Activated T-helper 1 cell treated with anti-CD3 and anti-CD28 coated beads, Interleukin-12 subunit alpha, Interleukin-12 subunit beta, Interleukin-2, Interleukin-4 antibody, amounts not matched to agents 30 ng/mL and 10 ng/mL and 1 ng/mL, durations not matched to agents 14 hours and 24 hours and 36 hours (primary cell): ENCODE measurements at places on chromosomes 11 and 22. TPM values are rescaled to one million over a fixed set of nuclear protein-coding genes. Genes with fewer than 3 reads are reported as not detected.

GRCh38 chr11:32279672-32280071, 155.7 kb downstream of the WT1 start:
- no peak overlapping the region for H3K27ac ChIP-seq
- H3K4me3 ChIP-seq, result no peak overlapping the region
- H3K4me1 ChIP-seq, result peaks cover 5% of the 10 kb centered on the region
- no peak for DNase-seq

DNA sequence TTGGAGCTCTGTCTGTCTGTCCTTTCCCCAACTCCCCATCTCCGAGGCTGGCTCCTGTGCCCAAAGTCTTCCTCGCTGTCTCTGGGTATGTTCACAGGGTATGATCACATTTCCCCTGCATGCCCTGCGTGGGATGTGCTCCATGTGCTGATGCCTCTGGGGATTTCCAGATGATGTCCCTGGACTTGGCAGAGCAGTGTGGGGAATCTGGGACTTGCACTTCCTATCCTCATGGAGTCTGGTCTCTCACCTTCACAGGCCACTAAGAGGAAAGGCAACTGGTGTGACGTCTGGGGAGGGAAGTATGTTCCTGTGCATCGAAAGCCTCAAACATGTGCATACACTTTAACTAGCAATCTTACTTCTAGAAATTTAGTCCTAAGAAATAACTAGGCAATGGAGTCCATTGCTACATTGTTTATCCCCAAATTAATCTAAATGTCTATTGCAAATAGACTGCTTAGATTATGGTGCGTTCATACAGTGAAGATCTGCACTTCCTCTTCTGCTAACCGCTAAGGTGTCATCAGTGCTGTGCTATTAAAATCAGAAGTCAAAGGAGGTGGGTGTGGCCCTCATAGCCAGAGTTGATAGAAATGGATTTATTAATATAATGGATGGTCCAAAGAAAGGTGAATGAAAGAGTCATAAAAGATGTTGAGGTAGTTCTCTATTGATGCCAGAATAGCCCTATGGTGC, 20.8 kb downstream of the TIMP3 start:
- H3K4me3 ChIP-seq, result no peak overlapping the region
- no peaks in the 10 kb centered on the region for H3K36me3 ChIP-seq
- no peaks in the 10 kb centered on the region for H3K4me1 ChIP-seq
- DNase-seq, result no peak

DNA sequence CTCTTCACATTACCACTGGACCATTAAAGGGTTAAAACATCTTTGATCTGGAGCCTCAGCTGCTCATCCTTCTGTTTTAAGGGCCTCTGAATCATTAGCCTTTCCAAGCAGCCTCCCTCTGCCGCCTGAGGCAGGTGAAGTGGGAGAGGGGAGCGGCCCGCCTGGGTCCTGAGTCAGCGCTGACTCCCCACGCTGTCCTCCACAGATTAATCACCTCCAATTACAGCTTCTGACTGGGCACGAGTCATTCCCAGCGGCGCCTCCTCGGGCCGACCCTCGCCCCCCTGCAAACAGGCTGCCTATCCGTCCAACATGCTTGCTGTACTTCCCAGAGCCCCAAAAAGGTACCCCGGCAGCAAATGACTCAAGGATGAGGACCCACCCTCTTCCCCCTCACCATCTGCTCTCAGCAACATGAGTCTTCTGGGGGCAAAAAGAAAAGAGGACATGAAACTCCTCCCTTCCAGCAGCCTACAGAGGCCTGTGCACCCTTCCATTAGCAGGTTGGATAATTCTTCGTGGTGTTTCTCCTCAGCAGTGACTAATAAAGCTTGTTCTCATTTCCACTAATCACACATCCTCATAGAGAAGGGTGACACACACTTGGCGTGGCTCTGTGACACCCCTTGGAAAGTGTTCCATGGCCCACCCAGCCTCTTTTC, 44.3 kb upstream of the JAM3 start:
- H3K4me3 ChIP-seq, result no peak overlapping the region
- no peak overlapping the region for H3K27ac ChIP-seq
- H3K27me3 ChIP-seq, result peaks cover 20% of the 10 kb centered on the region
- DNase-seq, result no peak
- H3K36me3 ChIP-seq, result no peaks in the 10 kb centered on the region

The MPPED1 gene
- not detected in 2 replicates for total RNA-seq

The MS4A15 gene
- not detected in 2 replicates for total RNA-seq

DNA sequence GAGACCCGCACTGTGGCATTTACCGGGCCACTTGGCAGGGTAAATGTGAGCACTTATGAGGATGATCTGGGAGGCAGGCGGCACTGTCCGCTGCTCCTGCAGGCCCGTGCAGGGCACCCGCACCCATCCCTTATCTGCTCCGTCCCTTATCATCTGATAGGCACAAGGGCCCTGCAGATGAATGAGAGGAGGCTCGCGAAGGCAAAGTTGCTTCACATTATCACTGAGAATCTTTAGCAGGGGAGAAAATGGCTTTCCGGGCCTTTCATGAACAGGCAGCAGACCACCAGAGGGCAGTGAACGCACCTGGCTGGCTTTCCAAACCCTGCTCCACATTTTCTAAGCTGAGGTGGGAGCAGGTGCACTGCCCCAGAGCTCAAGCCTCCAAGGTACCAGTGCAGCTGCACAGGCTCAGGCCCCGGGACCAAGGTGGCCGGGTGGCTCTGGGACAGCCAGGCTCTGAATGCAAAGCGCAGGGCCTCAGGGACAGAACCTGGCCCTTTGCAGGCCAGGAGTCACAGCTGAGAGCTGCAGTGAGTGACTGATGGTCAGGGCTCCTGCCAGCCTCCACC, 165.6 kb downstream of the SHANK2 start:
- no peaks in the 10 kb centered on the region for H3K27me3 ChIP-seq
- no peaks in the 10 kb centered on the region for H3K4me1 ChIP-seq
- H3K36me3 ChIP-seq, result no peaks in the 10 kb centered on the region
- no peak overlapping the region for H3K27ac ChIP-seq
- no peak overlapping the region for H3K4me3 ChIP-seq

The OR51B4 gene
- total RNA-seq, result not detected in 2 replicates

- H3K4me3 ChIP-seq, result no peak overlapping the region
- no peaks in the 10 kb centered on the region for H3K36me3 ChIP-seq
- no peak overlapping the region for H3K27ac ChIP-seq
- peaks cover 59% of the 10 kb centered on the region for H3K27me3 ChIP-seq
Measured at GRCh38 chr11:35623621-35624168, 5.4 kb downstream of the FJX1 start.

DNA sequence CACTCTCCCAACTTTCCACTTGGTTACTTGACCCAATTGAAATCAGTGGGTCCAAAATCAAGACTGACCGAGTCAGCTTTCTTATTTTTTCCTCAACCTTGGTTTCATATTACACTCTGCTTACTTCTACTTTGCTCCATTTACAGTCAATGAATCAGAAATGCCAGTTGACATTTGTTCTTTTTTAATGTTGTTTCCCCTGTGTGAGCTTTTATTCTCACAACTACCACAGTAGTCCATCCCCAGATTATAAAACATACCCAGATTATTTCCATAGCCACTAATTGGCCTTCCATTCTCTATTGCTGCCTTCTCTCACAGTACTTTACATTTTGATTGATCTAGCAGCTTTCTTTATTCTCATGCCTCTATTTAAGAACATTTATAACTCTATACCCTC, 50.0 kb downstream of the DNAJC24 start:
- no peak for DNase-seq
- H3K4me3 ChIP-seq, result no peak overlapping the region
- H3K27me3 ChIP-seq, result no peaks in the 10 kb centered on the region
- H3K4me1 ChIP-seq, result no peaks in the 10 kb centered on the region
- H3K36me3 ChIP-seq, result no peaks in the 10 kb centered on the region

- no peaks in the 10 kb centered on the region for H3K36me3 ChIP-seq
- DNase-seq, result no peak
- no peak overlapping the region for H3K27ac ChIP-seq
- H3K4me1 ChIP-seq, result no peaks in the 10 kb centered on the region
Measured at GRCh38 chr11:2741006-2741376, 41.2 kb upstream of the KCNQ1OT1 start.

DNA sequence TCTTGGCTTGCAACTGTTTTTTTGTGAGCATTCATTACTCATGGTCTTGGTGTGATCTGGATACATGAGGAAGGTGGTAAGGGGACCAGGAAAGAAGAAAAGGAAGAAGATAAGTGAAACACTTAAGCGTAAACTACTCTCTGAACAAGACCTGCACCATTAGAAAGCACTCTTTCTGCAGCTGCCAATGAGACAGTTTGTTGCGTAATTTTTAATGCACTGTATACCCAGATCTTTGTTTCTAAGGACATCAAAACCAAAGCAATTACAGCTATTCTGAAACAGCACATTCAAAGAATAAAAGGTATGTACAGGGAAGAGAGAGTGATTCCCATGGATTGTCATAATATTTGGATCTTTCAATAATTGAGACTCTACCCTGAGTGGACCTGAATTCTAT, 147.4 kb downstream of the BLID start:
- no peaks in the 10 kb centered on the region for H3K4me1 ChIP-seq
- H3K27ac ChIP-seq, result no peak overlapping the region
- H3K4me3 ChIP-seq, result no peak overlapping the region
- H3K27me3 ChIP-seq, result peaks cover 2% of the 10 kb centered on the region

GRCh38 chr11:30605036-30605605, 19.0 kb upstream of the MPPED2 start:
- no peaks in the 10 kb centered on the region for H3K4me1 ChIP-seq
- DNase-seq, result no peak
- H3K27ac ChIP-seq, result no peak overlapping the region
- H3K36me3 ChIP-seq, result no peaks in the 10 kb centered on the region
- no peaks in the 10 kb centered on the region for H3K27me3 ChIP-seq
- H3K4me3 ChIP-seq, result no peak overlapping the region

GRCh38 chr11:94678236-94678635, 89.9 kb upstream of the AMOTL1 start:
- H3K4me1 ChIP-seq, result no peaks in the 10 kb centered on the region
- H3K4me3 ChIP-seq, result no peak overlapping the region
- no peaks in the 10 kb centered on the region for H3K36me3 ChIP-seq
- DNase-seq, result no peak
- H3K27ac ChIP-seq, result no peak overlapping the region

DNA sequence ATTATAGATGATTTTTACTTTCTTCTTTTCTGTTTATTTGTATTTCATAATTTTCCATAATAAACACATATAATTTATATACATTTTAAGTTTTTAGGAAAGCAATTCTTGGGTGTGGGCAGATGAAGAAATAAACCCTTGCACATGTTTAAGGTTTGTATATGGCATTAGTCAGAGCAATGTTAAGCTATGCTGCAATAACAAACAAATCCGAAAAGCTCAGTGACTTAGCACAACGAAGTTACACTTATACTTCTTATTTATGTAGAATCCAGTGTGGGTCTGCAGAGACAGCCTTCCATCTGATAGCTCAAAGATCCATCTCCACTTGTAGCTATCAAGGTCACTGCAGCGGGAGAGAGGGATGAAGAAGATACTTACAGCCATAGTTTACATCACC, 68.5 kb upstream of the BARX2 start:
- no peak overlapping the region for H3K4me3 ChIP-seq
- H3K27ac ChIP-seq, result no peak overlapping the region
- H3K36me3 ChIP-seq, result no peaks in the 10 kb centered on the region
- no peaks in the 10 kb centered on the region for H3K4me1 ChIP-seq
- no peak for DNase-seq

DNA sequence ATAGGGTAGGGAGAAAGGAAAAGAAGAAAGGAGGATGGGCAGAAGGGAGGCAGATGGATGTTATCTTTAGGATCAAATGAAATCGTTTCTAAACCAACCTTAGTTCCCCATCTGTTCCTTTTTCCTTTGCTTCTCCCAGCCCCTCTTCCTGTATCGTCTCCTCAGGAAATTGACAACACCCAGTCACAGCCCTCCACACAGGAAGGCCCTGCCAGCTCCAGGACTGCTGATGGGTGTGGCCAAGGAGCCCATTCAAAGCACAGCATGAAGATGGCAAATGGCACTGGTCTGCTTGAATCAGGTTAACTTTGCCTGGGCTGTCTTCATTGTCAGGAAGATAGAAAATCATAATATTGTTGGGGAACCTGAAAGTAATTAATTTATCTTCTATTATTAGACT, 164.8 kb downstream of the C11orf87 start:
- no peak overlapping the region for H3K4me3 ChIP-seq
- DNase-seq, result no peak
- no peaks in the 10 kb centered on the region for H3K27me3 ChIP-seq
- no peak overlapping the region for H3K27ac ChIP-seq
- no peaks in the 10 kb centered on the region for H3K4me1 ChIP-seq
- H3K36me3 ChIP-seq, result no peaks in the 10 kb centered on the region

GRCh38 chr11:83403691-83404389, 117.7 kb upstream of the CCDC90B start:
- H3K27me3 ChIP-seq, result no peaks in the 10 kb centered on the region
- no peak overlapping the region for H3K4me3 ChIP-seq
- no peaks in the 10 kb centered on the region for H3K4me1 ChIP-seq
- H3K27ac ChIP-seq, result no peak overlapping the region
- no peak for DNase-seq

The CHRM1 gene
- total RNA-seq, result not detected in 2 replicates

GRCh38 chr11:106222626-106223025, 145.2 kb downstream of the AASDHPPT start:
- H3K4me1 ChIP-seq, result no peaks in the 10 kb centered on the region
- DNase-seq, result no peak
- H3K27me3 ChIP-seq, result no peaks in the 10 kb centered on the region
- no peak overlapping the region for H3K27ac ChIP-seq
- H3K36me3 ChIP-seq, result no peaks in the 10 kb centered on the region

DNA sequence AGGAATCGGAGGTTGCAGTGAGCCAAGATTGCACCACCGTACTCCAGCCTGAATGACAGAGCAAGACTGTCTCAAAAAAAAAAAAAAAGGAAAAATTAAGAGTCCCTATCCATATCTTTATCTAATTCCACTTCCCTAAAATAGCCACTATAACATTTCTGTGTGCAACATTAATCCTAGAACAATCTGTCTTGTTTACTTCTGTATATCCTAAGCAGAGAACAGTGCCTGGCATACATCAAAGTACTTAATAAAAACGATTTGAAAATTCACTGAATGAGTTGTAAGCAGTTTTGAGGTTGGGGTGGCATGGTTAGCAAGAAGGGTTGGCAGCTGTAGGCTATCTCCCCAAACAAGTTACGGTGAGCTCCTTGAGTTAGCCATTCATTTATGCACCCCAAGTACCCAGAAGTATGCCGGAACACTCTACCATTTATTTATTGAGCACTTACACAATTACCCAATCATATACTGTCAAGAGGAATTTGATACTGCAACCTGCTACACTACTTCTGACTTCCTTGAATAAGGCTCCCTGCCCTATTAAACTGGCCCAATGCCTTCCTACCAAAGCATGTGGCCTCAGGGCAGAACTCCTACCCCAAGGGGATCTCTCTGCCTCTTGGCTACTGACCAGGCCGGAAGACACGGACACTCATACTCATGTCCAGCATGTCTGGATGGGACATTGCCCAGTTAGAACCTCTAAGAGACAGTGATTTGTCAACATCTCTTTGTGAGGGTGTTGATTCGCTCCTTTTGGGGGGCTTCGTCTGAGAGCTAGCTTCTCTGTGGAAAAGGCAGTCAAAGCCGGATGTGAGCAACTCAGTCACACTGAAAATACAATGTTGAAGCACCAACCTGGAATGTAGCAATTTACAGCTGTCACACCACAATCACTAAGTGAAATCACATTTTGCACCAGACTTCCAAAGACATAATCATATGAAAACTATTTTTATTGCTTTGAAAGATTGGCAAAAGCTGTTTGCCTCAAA, 16.3 kb upstream of the TMEM41B start:
- H3K27ac ChIP-seq, result no peak overlapping the region
- DNase-seq, result no peak
- no peaks in the 10 kb centered on the region for H3K27me3 ChIP-seq
- no peaks in the 10 kb centered on the region for H3K36me3 ChIP-seq
- H3K4me1 ChIP-seq, result peaks cover 7% of the 10 kb centered on the region
